ENCODE measurements at places on chromosomes 13 and 19.
A peak's percentile ranks its signal among the peaks of the same experiment; 100 is the strongest.

DNA sequence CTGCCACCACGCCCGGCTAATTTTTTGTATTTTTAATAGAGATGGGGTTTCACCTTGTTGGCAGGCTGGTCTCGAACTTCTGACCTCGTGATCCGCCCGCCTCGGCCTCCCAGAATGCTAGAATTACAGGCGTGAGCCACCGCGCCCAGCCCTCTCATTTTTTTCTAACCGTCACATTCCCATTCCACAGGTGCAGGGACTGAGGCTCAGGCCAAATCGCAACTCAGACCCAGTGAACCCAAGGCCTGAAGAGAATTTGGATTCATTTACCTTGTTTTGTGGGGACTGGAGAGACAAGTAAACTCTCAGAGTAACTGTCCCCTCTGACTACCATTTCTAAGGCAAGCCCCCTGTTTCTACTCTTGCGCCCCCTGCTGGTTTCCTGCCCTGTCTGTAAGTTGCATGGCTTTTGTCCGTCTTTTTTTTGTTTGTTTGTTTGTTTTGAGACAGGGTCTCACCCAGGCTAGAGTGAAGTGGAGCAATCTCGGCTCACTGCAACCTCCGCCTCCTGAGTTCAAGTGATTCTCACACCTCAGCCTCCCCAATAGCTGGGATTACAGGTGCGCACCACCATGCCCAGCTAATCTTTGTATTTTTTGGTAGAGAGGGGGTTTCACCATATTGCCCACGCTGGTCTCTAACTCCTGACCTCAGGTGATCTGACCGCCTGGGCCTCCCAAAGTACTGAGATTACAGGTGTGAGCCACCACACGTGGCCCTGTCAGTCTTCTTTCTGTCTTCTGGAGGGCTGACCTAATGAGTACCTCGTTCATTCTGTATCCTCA, 2.3 kb upstream of the STRN4 start:
- DNase-seq = peak; percentile 81

- no peak for DNase-seq
These were observed 102.7 kb upstream of the POSTN start for GRCh38 chr13:37701306-37701705.

GRCh38 chr13:48578516-48579164, 45.8 kb upstream of the RCBTB2 start:
- no peak for DNase-seq

DNA sequence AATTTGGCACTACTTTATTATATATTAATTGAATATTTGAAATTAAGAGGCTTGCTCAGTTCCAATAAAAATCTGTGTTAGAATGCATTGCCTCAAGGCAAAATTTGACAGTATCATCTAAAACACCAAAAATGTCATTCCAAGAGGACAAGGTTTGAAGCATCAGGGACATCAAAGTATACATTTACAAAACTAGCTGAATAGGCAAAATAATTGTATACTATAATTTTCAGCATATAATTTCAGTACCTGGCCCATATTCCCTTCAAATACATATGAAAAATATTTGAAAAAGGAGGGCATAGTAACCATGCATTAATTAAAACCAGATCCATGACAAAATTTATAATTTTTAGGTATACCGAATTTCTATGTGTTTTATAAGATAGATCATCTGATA, 963.8 kb downstream of the PCDH9 start:
- no peak for DNase-seq

- DNase-seq = no peak
These were observed 654 bp downstream of the ZIC5 start for GRCh38 chr13:99970651-99971575.

DNA sequence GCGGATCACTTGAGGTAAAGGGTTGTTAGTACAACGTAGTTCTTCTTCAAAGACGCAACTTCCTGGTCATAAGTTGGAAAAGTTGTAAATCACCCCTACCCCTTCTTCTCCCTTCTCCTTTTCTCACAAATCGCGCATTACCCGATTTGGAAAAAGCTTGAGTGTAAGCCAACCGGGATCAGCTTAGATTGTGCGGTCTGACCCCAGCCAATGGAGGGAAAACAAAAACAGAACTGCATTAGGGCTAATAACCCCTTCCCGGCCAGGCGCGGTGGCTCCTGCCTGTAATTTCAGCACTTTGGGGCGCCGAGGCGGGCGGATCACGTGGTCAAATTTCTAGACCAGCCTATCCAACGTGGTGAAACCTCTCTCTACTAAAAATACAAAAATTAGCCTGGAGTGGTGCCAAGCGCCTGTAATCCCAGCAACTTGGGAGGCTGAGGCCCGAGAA, 806 bp downstream of the ZNF90 start:
- peak; percentile 5 for DNase-seq

DNA sequence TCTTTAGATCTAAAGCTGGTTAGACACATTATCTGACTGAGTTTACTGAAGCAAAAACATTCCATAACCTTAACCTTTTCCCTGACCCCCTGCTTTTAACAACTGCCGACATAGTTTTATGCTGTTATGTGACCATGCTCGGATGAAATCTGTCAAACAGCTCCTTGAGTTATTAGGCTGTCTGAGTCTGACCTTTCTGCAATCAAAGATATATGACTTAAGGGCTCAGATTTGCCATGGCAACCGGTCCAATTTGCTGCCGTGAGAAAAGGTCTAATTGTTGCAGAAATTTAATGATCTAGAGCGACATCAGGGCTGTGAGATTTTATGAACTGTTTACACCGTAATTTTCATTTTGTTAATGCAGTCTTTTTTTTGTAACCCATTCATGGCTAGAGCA, 61.8 kb downstream of the URI1 start:
- DNase-seq = no peak

DNA sequence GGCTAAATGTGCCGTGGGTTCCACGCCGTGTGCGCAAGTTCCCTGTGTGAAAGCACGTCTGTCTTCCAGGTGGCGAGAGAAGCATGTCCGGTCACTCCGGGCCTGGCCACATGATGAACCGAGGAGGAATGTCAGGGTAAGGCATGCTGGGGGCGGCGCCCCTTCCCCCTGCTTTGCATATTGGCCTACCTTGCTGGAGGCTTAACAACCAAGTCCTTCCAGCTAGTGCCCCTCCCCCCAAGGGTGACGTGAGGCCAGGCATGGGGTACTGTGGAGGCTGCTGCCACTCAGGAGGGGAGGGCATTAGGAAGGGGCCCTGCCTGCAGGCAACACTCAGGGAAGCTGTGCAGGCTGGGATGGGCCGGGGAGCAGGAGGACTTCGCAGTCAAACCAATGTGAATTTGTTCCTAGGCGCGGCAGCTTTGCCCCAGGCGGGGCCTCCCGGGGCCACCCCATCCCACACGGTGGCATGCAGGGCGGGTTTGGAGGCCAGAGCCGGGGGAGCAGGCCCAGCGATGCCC, 12.5 kb downstream of the MICOS13 start:
- DNase-seq = no peak

DNA sequence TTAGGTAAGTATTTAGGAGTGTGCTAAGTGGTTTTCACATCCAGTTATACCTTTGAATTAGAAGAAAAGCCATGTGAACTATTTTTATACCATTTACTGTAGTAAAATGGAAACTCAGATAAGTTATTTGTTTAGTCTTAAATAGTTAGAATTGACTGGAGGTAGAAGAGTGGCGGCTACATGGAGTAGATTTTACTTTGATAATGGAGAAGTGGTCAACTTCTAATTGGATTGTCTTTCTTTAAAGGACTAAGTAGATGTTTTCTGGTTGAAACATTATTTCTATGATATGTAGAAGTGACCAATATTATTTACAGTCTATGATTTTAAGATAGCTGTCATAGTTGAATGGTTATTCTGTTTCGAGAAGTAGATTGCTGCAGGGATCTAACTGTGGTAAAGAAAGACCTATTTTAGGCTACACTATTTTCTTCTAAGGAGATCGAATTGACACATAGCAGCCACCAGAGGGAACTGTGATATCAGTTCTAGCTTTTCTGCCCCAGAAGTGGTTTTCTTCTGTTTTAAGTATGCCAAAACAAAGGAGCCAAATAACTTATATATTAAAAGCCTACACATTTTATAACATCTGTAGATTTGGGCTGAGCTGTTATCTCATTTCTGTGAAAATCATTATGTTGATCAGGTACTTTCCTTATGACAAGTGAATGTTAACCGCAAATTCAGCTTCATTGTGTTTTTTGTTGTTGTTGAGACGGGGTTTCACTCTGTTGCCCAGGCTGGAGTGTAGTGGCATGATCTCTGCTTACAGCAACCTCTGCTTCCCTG, 26.1 kb downstream of the ZMYM2 start:
- no peak for DNase-seq

GRCh38 chr13:52925251-52925650, 76.8 kb upstream of the PCDH8 start:
- no peak for DNase-seq

DNA sequence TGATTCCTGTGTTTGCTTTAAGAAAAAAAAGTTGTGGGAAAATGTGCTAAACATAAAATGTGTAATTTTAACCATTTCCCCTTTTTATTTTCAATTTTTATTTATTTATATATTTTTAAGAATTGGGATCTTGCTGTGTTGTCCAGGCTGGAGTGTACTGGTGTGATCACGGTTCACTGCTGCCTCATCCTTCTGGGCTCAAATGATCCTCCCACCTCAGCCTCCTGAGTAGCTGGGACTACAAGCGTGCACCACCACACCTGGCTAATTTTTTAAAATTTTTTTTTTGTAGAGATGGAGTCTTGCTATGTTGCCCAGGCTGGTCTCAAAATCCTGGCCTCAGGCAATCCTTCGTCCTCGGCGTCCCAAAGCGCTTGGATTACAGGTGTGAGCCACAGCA, 19.0 kb downstream of the CACNG6 start:
- DNase-seq = no peak

DNA sequence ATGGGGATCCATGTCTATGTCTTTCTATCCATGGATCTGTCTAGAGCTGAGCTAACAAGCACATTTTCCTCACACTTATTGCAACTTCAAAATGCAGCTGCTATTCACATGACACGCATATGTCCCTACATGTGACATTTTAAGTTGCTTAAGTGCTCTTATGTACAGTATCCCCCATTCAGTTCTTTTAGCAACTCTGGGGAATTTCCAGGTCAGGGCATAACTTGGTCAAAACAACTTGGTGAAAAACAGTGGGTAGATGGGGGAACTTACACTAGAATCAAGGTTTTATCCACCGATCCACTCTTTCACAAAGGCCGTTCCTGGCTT, 73.0 kb downstream of the COL4A1 start:
- DNase-seq = no peak

DNA sequence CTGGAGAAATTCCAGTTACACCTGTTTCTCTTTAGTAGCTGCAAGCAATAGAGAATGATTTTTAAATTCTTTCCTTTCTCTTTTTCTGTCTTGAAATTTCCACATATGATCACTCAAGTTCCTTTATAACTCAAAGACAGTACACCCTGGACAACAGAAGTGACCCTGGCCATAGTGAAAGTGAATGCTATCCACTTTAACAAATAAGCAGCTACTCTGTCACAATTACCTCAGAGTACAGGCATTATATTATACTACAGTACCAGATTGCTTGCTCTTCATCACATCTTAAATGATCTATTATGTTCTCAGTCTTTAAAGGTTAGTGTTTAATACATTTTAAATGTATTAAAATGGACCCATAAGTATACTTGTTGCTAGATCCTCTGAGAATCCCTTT, 136.2 kb downstream of the KLF12 start:
- no peak for DNase-seq

GRCh38 chr13:91014696-91015095, 332.8 kb upstream of the MIR17HG start:
- DNase-seq = no peak

- no peak for DNase-seq
These were observed 17.6 kb downstream of the CD70 start for GRCh38 chr19:6573350-6573749.

DNA sequence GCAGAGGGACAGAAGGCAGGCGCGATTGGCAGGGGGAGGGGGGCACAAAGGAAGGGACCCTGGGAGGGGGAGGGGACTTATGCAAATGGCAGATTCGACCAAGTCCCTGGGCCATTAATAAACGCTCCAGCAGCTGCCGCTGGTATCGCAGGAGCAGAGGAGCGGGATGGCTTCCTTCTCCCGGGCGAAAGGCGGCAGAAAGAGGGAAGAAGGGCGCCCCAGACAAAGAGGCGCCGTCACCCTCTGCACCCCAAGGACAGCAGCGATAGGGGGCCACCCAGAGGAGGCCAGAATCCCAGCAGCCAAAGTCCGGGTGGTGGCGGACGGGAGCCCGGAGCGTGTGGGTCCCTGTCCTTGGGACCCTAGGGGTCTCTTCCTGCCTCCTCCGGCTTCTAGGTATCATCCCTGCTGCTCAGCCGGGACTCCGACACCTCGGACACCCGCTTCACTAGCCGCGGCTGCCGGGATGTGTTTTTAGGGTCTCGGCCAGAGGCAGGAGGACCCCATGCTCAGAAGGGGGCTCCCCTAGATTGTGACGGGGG, 1.9 kb downstream of the PTPRS start:
- no peak for DNase-seq

DNA sequence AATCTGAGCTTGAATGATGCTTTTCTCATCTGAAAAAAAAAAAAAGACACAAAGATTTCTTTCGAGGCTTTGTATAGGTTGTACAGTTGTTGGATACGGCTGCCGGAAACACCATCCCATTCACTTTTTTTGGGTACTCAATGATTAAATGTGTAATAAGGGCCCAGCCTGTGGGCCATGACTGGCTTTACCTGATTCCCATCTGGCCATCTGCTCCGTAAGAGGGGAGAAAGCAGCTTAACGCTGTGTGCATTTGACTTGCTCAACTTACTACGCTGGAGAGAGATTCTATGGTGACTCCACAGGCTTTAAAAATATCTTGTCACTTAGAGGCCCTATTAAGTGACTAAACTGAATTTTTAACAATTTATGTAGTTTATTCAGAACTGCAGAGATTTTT, 731 bp downstream of the ZNF558 start:
- DNase-seq = no peak

DNA sequence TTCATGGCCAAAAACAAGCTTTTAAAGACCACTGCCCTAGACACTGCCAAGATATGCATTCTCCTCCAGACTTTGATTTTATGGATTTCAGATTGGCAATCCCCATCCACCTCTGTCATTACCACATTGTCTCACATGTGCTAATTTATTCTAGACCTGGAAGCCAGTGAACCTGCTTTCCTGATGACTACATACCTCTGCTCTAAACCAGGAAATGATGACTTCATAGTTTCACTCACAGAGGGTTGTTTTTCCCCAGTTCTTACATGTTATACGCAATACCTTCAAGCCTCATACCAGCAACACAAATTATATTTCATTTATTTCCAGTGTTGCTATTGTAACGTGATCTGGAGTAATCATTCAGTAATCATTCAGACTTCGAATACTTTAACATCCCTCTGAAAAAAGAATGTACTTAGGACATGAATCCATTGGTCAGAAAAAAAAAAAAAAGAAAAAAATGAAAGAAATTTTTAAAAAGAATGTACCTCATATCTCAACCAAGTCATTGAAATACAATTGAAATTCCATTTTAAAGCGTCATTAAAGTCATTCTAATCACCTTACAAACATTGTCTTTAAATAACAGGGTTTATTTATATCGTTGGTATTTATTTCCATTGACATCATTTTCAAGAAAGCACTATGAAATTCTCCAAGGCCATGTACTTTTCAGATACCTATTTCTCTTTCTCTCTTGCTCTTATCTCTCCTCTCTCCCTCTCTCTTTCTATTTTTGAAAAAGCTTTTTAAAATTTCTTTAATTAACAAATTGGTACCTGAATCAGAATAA, 33.4 kb upstream of the KLF5 start:
- no peak for DNase-seq

All from stimulated activated CD4-positive, alpha-beta T cell treated with anti-CD3 and anti-CD28 coated beads, Interleukin-4, amount 100 ng/mL, for 1 hour (primary cell).